ENCODE measurements at places on chromosomes 4 and X.

DNA sequence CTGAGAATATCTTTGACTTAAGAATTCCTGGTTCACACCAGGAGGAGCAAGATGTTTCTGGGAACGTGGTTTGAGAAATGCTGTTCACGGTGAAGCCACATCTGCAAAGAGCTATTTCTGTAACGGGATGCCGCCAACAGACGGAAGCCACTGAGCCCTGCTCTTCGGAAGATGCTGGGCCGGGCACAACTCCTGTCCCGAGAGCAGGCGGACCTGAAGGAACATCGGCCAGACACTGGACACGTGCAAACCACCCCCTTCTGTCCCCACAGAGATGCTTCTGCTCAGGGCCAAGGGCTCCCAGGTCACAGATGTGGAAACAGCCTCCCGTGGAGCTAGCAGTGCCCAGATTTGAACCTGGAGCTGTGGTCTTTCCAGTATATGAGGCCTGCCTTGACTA, 24.3 kb downstream of the HMX1 start:
- DNase-seq: peak; percentile 42

- DNase-seq: no peak
Observed at GRCh38 chr4:108361886-108362285, 193.2 kb upstream of the LEF1 start.

DNA sequence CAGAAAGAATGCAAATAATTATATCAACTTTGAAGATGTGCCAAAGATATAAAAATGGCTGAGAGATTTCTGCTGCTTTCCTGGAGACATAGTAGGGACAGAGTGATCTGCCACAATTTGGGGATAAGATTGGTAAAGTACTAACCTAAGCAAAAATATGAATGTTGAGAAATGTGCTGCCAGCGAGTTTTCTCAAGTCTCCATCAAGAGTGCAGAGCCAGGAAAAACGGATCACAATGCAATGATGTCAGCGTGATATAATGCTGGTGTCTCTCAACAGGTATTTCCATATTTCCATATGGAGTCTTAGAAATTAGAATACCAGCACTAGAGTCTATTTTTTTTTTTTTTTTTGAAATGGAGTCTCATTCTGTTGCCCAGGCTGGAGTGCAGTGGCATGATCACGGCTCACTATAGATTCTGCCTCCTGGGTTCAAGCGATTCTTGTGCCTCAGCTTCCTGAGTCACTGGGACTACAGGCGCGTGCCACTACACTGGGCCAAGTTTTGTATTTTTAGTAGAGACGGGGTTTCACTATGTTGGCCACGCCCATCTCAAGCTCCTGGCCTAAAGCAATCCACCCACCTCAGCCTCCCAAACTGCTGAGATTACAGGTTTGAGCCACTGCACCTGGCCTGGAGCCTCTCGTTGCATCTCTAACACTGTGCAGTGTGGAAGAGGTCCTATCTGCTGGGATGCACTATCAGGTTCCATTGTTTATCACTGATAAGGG, 893.5 kb downstream of the TRIML1 start:
- DNase-seq: no peak

- DNase-seq: no peak
Observed at GRCh38 chrX:125293850-125294780, 25.6 kb upstream of the TEX13C start.

DNA sequence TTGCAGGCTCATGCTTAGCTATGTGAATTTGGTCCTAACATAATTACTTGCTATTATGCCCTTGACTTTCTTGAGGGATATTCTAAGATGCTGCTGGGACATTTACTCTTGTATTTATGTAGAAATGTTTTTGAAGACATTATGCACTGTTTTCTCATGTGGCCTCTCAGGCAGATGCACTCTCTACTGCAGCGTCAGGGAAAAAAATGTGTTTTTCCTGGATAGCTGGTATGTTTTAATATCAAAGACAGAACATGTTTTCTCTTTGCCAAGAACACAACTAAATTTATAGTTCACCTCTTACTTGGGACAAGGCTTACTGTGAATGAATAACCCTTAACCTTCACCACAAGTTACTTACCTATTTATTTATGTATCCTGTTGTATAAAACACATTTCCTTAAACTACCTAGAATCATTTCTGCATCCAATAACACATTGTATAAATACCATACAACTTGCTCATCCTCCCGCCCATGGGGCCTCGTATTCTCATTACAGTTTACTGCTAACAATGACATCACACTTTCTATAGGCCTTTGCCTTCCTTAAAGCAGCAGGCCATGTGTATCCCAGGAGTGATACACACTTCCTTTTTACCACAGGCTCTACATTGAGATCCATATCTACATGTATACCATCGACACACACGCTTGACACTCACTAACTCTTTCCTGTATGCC, 178.7 kb downstream of the SLIT2 start:
- DNase-seq: no peak

DNA sequence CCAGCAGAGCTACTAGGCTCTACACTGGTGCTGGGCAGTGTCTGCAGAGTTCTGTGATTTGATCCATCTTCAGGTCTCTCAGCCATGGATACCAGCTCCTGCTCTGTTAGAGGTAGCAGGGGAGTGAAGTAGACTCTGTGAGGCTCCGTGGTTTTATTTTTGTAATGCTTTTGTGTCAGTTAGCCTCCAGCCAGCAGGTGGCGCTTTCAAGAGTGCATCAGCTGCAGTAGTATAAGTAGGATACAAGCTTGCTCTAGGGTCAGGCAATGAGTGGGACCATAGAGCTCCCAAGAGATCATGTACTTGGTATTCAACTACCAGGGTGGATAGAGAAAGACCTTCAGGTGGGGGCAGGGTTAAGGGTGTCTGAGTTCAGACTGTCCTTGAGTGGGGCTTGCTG, 362.5 kb upstream of the TRAM1L1 start:
- no peak for DNase-seq

GRCh38 chr4:25818371-25818871, 44.4 kb downstream of the SEL1L3 start:
- DNase-seq: no peak

DNA sequence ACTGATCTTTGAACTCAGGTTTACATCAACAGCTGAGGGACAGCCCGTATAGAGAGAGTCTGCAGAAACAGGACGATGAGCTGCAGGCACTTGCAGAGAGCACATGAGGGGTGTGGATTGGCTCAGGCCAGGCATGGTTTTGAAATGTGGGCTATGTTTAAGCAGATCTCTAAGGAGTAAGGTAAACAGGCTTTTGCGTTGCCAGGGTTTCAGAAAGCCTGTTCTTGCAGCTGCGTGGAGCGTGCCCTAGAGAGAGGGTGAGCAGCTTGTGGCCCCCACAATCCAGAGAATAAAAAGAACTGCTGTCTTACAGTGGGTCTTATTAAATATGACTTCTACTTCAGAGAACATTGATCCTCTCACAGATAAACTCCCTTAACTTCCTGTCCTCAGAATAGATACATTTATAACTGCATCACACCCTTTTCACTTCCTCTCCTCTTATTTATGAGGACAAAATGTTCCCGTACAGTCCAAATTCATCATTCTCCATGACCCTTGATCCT, 64.1 kb downstream of the TMA16 start:
- no peak for DNase-seq

GRCh38 chr4:5812506-5813229, 80.2 kb downstream of the CRMP1 start:
- peak; percentile 54 for DNase-seq

- no peak for DNase-seq
Observed at GRCh38 chr4:153408932-153409331, 57.2 kb upstream of the TMEM131L start.

DNA sequence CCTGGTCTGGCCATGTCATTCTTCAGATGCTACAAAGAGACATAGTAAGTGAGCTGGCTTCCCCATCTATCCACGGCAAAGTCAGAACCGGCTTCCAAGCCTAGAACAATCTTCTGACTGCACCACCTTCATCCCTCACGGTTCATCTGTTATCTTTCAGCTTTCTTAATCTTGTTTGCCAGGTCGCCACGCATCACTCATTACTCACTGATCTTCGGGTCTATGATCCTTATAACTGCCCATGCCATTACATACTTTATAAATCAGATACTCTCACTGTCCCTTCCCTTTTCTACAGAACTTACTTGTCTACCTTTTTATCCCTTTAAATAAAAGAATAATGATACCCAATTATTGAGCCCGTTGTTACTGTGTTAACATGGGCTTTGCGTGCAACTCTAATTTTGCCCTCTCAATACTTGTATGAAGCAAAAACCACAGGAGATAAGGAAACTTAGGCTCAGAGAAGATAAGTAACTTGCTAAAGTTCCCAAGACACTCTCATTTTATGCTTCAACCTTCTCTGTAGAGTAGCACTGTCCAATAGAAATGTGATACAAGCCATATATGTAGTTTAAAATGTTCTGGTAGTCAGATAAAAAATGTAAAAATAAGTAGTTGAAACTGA, 171.7 kb downstream of the AMELX start:
- DNase-seq: no peak

DNA sequence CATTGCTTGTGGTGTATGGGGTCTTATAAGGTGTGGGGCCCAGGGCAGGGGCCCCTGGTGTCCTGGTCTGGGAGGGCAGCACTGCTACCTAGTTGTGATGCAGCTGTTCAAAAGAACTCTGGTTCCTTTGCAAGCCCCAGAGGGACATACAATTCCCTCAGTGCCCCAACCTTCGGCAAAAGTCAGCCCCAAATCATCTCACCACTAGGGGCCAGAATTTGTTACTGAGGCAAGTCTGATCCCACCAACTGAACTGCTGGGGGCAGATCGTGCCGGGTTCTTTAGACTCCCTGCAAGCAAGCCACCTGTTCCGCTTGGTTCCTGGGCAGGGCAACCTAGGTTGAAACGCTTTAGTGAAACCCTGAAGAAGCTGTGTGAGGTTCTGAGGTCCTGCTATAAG, 180.1 kb upstream of the S100G start:
- DNase-seq: no peak

GRCh38 chr4:185534866-185535611, at the start of gene PDLIM3:
TSS of gene PDLIM3 (minus strand) at chr4:185535507. CDS start at chr4:185535434, 73 bp downstream.
- DNase-seq: peak; percentile 93

GRCh38 chr4:106422766-106423165, 54.2 kb upstream of the GIMD1 start:
- no peak for DNase-seq

GRCh38 chr4:77310931-77311330, 153.9 kb downstream of the CCNG2 start:
- no peak for DNase-seq

DNA sequence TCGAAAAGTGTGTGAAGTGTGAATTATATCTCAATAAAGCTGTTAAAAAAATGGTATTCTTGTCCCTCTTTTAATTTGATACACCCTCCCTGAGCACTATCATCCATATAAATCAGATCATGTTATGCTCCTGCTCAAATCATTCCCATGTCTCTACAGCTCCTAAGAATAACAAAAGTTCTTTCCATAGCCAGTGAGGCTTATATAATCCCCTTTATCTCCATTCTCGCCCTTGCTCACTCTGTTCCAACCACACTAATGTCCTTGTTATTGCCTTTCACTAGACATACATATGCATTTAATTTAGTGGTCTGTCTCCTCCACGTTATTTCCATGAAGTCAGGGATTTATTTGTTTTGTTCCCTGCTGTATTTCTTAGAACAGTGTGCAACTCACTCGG, 10.5 kb downstream of the ZGRF1 start:
- no peak for DNase-seq

- DNase-seq: no peak
Observed at GRCh38 chr4:181524499-181524898, 718.7 kb upstream of the TENM3 start.
